ENCODE measurements at places on chromosomes 6 and 20. TPM values are rescaled to one million over a fixed set of nuclear protein-coding genes. Genes with fewer than 3 reads are reported as not detected.

GPR31 gene
- not detected for total RNA-seq

GHRH gene
- not detected for total RNA-seq

SLC22A2 gene
- total RNA-seq: 1.1 TPM

SLC16A10 gene
- 1.2 TPM for total RNA-seq

VNN1 gene
- total RNA-seq: 0.23 TPM

SPEF1 gene
- not detected for total RNA-seq

C6orf141 gene
- total RNA-seq: 13.2 TPM

PRPF6 gene
- 82.7 TPM for total RNA-seq

BTN1A1 gene
- total RNA-seq: not detected

PGBD1 gene
- 12.4 TPM for total RNA-seq

PET117 gene
- 17.9 TPM for total RNA-seq

RFX6 gene
- not detected for total RNA-seq

PERP gene
- total RNA-seq: 47.4 TPM

GRCh38 chr6:148578489-148578814, 168.4 kb upstream of the UST start:
- DNase-seq: no peak

GRCh38 chr6:99940582-99940981, 53.4 kb downstream of the MCHR2 start:
- no peak for DNase-seq

DNA sequence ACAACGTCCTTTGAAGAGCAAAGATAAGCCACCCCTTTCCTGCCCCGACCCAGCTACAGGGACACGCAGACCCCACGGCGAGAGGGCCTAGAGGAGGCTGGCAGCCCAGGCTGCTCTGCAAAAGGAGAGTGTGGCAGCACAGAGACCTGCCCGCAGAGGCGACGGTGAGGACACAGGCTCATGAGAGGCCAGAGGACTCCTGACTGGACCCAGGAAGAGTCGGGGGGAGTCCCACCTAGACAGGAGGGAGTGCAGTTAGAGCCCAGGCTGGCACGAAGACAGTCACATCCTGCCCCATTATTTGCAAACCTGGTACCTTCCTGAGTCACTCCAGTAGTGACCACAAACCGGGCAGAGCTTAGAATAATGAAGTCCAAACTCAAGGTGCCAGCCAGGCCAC, 227.7 kb upstream of the CDH4 start:
- peak; percentile 36 for DNase-seq

GRCh38 chr6:98136333-98136732, 698.0 kb upstream of the POU3F2 start:
- DNase-seq: no peak

- DNase-seq: peak; percentile 67
Observed at GRCh38 chr6:32785781-32786533, 22.6 kb upstream of the HLA-DQB2 start.

GRCh38 chr6:12459945-12460661, 169.9 kb downstream of the EDN1 start:
- no peak for DNase-seq

DNA sequence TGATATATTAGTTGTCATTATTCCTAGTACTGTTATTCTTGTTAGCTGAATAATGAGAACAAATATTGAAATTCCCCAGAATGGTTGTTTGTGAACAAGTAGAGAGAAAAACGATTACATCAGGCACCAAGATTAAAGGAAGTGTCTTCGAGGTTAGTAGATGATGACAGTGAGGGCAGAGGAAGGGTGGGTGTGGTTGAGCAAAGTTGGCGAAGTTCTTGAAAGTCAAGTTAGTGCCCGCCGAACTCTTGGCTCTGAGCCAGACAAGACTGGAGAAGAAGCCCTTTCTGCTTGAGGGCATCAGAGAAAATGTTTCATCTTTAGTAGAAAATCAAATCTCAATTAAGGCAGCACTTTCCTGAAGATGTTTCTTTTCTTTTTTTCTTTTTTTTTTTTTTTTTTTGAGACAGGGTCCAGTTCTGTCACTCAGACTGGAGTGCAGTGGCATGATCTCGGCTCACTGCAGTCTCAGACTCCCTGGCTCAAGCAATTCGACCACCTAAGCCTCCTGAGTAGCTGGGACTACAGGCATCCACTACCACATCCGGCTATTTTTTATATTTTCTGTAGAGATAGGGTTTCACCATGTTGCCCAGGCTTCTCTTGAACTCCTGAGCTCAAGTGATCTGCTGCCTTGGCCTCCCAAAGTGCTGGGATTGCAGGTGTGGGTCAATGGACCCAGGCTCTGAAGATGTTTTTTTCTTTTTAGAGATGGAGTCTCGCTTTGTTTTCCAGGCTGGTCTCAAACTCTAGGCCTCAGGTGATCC, 77.1 kb downstream of the SGK1 start:
- no peak for DNase-seq

DNA sequence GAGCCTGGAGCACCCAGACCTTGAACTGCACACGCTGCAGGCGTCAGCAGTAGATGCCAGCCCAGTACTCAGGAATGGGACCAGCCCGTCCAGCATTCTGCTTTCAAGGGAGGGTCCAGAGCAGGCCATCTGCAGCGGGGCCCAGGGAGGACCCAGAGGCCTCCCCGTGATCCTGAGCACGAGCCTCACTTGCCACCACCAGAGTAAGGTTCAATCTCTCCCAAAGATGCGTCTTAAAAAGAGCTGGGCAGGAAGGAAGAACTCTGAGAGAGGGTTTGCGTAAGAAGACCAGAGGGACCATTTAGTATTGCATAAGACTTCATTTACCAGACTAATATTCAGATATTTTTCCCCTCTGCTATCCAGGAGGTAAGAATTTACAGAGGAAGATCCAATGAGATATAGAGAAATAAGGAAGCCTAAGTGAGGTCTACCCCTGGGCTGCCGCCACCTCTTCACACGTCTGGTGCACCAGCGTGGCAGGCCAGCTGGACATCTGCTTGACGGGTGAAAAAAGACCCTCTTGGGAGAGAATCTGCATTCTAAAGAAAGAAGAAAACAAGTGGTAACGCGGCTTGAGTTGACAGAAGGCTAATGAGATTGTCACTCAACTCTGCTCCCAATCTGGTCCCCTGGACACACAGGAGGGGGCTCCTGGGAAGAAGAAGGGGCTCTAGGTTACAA, 107.3 kb downstream of the PRND start:
- DNase-seq: no peak

- peak; percentile 41 for DNase-seq
Observed at GRCh38 chr6:39791311-39791710, 865 bp upstream of the DAAM2 start.

GRCh38 chr6:71420095-71420692, 131.6 kb downstream of the OGFRL1 start:
- no peak for DNase-seq

DNA sequence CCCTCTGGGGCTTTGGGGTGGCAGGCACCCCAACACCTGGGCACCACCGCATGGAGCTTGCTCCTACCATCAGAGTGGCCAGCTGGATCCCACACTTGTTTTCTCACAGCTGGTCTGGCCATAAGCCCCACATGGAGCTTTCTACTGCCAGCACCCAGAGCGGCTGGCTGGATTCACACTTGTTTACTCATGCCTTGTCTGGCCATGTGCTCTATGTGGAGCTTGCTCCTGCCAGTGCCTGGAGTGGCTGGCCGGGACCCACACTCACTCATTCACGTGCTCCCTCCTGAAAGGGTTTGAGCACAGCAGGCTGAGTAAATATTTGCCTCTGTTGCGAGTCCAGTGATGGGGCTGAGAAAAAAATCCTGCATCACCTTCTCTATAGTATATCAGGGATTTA, 487.0 kb downstream of the CD109 start:
- no peak for DNase-seq

- DNase-seq: no peak
Observed at GRCh38 chr6:21601932-21602390, 8.4 kb downstream of the SOX4 start.

GRCh38 chr6:15444081-15444731, 198.3 kb downstream of the JARID2 start:
- DNase-seq: no peak

- no peak for DNase-seq
Observed at GRCh38 chr20:17859616-17860232, 108.9 kb downstream of the SNX5 start.

GRCh38 chr20:47293631-47294030, 62.9 kb downstream of the ZMYND8 start:
- no peak for DNase-seq
